Hair follicular keratinocyte (primary cell): ENCODE measurements at places on chromosomes 5 and 9. TPM values are rescaled to one million over a fixed set of nuclear protein-coding genes. Genes with fewer than 3 reads are reported as not detected.

Gene NSA2
- 79.2 and 113 TPM in 2 replicates for total RNA-seq

Gene ARL14EPL
- total RNA-seq: not detected in 2 replicates

Gene ABLIM3
- 5.5 and 7.2 TPM in 2 replicates for total RNA-seq

Gene CDKN2B-AS1
- 0.23 and 1.3 TPM in 2 replicates for total RNA-seq

Gene ENTREP1
- 0.08 and 0.19 TPM in 2 replicates for total RNA-seq

Gene TMC1
- not detected in 2 replicates for total RNA-seq

Gene GOLGA1
- total RNA-seq: 8.1 and 9.3 TPM in 2 replicates

Gene ZNF79
- 4.1 and 5.6 TPM in 2 replicates for total RNA-seq

Gene TMEM167A
- 29.4 and 39.1 TPM in 2 replicates for total RNA-seq

Gene CCL21
- total RNA-seq: 0.31 TPM in 1 of 2 replicates, not detected in the other

Gene RMRP
- total RNA-seq: 1,205 and 1,810 TPM in 2 replicates

Gene RUSC2
- total RNA-seq: 12.6 and 15.5 TPM in 2 replicates

Gene RORB
- not detected in 2 replicates for total RNA-seq

Gene DAP
- 24.2 and 28.1 TPM in 2 replicates for total RNA-seq
